ENCODE measurements at places on chromosomes 7 and 10.

DNA sequence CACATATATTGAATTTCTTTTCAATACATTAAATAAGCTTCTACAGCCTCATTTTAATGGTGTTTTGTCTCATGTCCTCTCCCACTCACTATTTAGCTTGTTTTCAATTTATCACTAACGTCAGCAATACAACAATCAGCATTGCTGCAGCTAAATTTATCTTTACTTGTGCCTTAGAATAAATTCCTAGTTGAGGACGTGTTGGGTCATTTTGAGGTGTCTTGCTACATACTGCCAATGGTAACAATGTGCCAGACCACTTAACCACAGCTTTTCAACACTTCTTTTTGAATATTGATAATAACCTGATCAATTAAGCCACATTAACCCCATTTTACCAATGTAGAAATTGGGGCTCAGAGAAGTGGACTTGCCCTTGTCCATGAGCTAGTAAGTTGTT lies 26.0 kb downstream of the FRMPD2 start:
- DNase-seq = no peak

GRCh38 chr10:30247704-30248103 lies 101.4 kb downstream of the MTPAP start:
- no peak for DNase-seq

GRCh38 chr7:135160098-135160857 lies 10.2 kb downstream of the CYREN start:
- no peak for DNase-seq

DNA sequence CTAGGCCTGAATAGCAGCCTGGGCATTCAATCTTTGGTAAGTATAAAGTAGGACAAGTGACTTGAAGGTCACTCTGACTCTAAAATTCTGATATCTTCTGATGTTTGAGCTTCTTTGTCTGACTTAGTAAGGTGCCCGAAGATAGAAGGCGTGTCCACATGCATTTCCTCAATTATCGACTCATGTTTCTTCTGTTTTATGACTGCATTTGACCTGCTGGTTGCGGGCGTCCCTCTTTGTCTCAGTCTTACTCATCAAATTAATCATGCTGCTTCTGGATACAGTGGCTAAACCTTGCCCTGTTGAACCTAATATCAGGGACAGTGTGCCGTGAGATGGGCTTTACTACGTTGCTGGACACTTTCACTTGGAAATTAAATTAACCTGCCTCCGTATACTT lies 534.1 kb downstream of the SDK1 start:
- DNase-seq = no peak

DNA sequence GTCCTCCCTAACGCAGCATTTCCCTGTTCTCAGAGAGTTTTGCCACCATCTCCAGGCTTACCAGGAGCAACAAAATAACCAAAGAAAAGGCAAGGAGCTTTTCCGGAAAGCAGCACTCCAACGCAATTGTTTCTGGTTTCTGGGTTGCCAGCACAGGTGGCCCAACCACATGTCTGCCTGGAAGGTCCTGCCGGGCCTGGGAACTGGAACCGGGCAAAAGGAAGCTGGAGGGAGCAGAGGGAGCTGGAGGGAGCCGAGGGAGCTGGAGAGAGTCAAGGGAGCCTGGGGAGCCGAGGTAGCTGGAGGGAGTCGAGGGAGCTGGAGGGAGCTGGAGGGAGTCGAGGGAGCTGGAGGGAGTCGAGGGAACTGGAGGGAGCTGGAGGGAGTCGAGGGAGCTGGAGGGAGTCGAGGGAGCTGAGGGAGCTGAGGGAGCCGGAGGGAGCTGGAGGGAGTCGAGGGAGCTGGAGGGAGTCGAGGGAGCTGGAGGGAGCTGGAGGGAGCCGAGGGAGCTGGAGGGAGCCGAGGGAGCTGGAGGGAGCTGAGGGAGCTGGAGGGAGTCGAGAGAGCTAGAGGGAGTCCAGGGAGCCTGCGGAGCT lies 54.6 kb downstream of the STK32C start:
- no peak for DNase-seq

DNA sequence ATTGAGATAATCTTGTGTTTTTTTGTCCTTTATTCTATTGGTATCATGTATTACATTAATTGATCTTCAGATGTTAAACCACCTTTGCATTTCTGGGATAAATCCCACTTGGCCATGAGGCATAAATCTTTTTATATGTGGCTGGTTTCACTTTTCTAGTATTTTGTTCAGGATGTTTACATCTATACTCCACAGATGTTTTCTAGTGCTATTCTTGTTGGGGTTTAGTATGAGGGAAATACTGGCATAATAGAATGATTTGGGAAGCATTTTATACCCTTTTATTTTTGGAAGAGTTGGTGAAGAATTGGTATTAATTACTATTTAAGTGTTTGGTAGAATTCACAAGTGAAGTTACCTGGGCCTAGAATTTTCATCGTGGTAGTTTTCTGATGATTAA lies 41.8 kb upstream of the CCNY start:
- no peak for DNase-seq

- DNase-seq = no peak
These were observed 251.2 kb downstream of the BAMBI start for GRCh38 chr10:28928484-28928883.

- DNase-seq = no peak
These were observed 23.7 kb downstream of the SHH start for GRCh38 chr7:155788616-155789000.

DNA sequence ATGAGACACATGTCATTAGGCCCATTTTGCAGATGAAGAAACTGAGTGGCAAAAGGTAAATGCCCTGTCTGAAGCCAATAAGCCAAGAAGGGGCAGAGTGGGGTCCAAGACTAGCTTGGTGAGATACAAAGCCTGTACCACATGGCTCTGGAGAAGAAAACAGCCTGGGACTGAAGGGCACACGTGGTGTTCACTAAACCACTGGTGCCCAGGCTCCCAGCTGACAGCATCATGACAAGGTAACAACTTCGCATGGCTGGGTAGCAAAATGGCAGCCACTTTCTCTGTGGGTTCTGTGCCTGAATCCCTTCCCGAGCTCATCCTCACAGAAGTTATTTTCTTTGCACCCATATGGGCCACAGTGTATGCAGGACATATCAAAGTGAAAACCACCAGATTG lies 229.6 kb downstream of the RAB11FIP2 start:
- DNase-seq = no peak

DNA sequence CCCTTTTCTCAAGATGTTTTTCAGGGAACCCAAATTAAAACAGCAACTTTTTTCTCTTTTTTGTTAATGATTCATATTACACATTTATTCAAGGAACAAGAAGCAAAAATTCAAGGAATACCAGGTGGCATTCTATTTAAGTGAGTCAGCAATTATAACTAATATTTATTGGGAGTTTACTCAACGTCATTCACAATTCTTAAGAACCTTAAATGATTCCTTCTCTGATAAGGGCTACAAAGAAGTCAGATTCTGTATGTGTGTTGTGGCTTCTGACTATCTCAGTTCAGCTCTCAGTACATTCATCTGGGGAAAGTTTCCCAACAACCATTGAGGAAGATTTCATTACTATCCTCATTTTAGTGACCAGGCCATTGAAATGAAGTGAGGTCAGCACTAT lies 470.7 kb upstream of the AKR1E2 start:
- DNase-seq = no peak

DNA sequence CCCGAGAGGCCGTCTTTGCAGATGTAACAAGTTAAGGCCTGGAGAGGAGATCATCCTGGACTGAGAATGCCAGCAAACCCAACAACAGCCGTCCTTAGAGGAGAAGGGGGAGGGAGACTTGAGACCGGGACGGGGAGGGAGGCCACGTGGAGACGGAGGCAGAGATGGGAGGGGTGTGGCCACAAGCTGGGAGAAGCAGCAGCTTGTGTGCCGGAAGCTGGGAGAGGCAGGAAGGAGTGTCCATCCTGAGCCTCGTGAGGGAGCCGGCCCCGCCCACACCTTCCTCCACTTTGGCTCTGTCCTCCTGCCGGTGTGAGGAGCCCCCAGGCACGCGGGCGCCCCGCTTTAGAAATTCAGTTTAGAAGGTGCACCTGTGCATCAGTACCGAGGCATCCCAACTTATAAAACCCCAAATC lies 95.7 kb downstream of the DNAJB6 start:
- peak; percentile 68 for DNase-seq

DNA sequence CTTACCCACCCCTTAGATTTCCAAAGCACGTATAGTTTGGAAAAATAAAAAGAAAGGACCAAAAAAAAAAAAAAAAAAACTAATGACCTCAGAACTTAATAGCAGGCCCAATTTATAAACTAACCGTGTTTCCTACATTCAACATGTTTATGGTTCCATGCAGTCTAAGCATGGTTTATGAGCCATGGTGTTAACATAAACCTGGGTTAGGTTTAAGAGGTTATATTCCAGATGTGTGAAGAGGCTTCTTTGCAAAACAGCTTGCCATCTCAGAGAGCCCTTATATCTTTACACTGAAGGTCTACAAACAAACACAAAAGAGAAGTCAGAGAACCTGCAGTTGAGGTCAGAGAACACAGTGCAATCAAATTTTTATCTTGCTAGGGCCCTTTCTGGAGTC lies 15.8 kb downstream of the TMEM254 start:
- DNase-seq = no peak

DNA sequence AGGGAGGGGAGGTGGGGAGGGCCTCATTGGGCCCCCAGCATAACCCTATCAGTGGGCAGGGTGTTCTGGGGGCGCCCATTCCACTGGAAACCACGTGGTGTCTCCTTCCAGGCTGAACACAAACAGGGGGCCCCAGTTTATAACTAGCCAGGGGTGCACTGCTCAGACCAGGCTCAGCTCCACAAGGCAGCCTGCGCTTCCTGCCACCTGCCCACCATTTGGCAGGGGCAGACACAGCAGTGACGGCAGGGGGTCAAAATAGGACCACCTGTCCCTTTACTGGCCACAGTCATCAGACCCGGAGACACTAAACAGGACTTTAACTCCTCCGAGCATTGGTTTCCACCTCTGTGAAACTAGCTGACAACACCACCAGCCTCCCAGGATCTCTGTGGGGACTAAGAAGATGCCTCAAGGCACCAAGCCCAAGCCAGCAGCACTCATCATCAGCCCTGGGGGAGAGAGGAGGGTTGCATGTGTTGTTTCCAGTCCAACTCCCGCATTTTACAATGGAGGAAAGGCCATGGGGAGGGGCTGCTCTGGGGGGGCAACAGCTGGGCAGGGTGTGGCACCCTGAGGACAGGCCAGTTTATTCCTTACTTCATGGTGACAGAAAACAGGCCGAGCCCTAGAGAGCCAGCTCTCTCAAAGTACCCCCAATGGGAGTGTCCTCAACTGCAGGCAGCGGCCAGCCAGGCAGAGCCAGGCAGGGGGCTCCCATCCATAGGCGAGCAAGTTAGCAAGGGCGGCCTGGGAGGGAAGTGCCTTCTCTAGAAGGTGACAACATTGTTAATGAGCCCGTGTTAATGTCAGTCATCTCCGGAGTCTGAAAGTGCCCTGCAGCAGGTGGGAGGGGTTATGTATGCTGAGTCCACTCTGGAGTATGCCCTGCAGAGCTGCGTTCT lies 127.6 kb downstream of the TNS3 start:
- no peak for DNase-seq

DNA sequence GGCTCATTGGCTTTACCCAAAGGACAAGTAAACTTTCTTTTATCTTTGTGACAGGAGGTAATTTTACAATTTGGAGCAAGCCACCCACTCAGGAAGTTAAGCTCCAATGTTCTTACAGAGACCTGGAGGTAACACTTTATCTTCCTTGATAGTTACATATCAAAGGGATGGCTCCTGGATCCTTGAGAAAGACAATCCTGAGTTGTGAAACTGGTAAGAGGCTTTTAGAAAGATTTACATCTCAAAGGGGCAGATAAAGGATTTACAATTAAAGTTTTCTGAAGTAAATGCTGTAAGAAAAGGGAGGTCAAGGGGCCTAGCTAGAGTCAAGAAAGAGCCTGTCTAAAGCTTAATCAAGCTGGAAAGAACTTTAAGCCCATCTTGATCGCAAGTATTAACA lies 124.4 kb upstream of the ZNF804B start:
- DNase-seq = no peak

DNA sequence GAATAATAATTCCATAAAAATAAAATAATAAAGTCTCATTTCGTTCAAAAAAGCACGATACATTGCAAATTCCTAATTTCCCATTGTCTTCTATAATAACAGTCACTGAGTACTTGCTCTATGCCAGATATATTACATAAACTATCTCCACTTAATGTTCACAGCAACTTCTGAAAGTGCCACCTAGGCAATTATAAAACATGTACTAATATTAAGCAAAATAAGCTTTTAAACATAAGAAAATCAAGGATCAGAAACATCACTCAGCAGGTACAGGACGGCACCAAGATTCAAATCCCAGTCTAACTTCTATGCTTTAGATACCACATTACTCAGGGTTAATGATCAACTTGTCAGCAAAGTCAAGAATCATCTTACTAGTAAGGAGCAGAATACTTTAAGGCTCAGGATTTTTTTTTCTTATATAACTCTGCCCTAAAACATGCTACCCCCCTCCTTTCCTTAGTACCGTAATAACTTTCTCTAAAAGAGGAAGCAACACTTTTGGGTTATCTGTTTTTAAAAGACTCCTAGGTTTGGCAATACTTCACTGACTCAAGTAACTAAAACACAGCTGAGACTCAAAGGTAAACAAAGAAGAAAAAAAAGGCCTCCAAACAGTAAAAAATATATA lies 51.3 kb downstream of the USP6NL start:
- DNase-seq = no peak

DNA sequence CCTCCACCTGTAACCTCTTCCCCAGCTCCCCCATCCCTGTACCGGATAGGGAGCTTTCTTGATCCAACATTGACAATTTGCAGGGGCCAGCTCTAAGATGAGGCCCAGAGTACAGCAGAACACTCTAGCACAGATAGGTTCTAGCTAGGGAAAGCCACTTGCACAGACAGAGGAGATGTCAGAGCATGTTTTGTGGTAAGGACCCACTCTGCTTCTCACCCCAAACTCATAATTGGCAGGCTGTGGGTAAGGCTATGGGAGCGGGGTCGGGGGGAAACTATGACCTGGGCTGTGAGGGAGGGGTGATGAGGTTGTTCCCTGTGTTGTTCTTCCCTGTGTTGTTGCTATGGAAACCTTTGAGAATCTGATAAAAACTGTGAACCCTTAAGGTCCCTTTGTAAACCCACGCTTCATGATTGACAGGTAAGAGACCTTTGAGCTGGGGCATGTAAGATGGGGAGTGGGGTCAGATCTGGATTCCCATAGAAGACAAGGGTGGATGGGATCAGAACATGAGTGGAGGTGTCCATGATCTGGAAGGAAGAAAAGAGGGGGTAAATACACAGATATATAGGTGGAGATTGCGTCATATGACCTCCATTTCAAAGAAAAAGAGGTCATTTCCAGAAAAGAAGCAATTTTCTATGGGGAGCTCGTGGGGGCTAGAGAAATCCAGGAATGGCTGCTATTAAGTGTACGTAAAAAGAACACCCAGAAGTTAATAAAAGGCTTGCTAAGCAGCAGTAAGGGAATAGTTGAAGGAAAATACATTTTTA lies 4.0 kb downstream of the CALD1 start:
- DNase-seq = no peak

DNA sequence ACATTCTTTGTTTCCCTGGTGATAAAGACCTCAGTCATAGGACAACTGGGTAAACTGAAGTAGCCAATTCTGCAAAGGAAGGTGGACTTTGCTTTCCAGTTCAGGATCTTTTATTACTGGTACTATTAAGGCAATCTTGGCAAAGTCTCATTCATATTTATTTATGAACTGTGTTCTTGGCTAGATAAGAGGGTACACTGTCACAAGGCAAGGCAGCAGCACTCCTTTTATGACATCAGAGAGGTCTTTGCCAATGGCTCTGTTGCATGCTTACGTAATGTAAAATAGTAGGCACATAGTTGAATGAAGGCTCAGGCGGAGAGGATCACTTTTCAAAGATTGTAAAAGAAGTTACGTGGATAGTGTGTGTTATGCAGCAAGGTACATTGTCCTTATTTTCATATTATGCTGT lies 63.7 kb upstream of the PDK4 start:
- no peak for DNase-seq

- DNase-seq = no peak
These were observed 48.1 kb upstream of the BMS1 start for GRCh38 chr10:42734536-42734935.

All from AG10803 (cell line).